ENCODE measurements at places on chromosomes 4 and X. TPM values are rescaled to one million over a fixed set of nuclear protein-coding genes. Genes with fewer than 3 reads are reported as not detected.

- no peaks in the 10 kb centered on the region for H3K36me3 ChIP-seq
- H3K4me3 ChIP-seq = no peak overlapping the region
- H3K4me1 ChIP-seq = no peaks in the 10 kb centered on the region
- no peaks in the 10 kb centered on the region for H3K27me3 ChIP-seq
These were observed 239.4 kb downstream of the SPATA18 start for GRCh38 chr4:52290466-52290865.

Gene FAM199X
- total RNA-seq = 31.6 TPM

Gene SMIM10
- 1.8 TPM for total RNA-seq

DNA sequence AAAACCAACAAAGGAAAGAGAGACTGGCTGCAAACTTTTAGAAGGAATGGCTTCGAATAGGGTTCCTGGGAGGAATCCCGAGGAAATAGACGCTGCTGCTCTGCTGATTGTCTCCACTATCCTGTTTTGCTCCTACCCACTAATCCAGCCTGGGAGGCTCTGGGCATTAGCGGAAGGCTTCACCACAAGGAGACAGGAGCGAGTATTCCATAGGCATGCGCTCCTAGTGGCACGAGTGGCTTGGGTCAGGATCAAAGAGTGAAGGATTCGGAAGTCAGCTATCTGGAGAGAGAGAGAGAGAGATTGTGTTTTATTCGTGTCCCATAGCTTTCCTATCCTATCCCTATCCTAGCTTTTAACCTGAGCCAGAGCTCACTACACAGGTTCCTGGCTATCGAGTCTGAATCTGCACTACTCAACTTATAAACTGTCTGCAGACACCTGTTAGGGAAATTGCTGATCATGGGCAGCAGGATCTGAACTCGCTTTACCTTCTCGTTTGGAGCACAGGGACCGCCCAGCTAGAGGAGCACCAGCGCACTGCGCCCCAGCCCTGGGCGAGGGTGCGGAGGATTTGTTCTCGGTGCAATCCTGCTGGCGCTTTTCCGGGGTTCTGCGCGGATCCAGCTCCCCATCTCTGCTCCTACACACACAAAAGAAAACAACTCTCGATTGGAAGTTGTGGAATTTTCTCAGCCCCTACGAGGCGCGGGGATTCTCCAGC is 740 bp upstream of the NPY2R start:
- no peak for DNase-seq
- no peaks in the 10 kb centered on the region for H3K36me3 ChIP-seq
- no peaks in the 10 kb centered on the region for H3K27me3 ChIP-seq
- no peak overlapping the region for H3K27ac ChIP-seq
- no peaks in the 10 kb centered on the region for H3K4me1 ChIP-seq

DNA sequence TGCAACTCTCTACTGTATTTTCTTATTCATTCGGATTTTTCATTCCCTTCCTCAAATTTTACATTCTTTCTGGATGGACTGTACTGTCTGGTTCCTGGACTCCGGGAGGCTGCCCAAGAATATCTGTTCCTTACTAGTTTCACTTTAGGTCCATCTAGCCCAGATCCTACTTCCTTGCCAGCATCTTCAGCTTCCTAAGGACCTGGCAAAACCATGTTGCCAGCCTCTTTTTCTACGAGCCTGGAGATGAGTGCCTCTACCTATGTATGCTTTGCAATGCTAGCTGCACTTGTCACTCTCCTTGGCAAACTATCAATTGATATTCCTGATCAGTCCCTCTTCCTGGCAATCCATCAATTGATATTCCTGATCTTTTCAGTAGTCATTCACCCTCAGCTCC is 5.6 kb upstream of the LNX1 start:
- H3K4me3 ChIP-seq = no peak overlapping the region
- H3K36me3 ChIP-seq = peaks cover 6% of the 10 kb centered on the region
- no peaks in the 10 kb centered on the region for H3K27me3 ChIP-seq
- DNase-seq = no peak
- H3K27ac ChIP-seq = no peak overlapping the region
